HFF-Myc (cell line): ENCODE measurements at places on chromosomes 1 and 21.

DNA sequence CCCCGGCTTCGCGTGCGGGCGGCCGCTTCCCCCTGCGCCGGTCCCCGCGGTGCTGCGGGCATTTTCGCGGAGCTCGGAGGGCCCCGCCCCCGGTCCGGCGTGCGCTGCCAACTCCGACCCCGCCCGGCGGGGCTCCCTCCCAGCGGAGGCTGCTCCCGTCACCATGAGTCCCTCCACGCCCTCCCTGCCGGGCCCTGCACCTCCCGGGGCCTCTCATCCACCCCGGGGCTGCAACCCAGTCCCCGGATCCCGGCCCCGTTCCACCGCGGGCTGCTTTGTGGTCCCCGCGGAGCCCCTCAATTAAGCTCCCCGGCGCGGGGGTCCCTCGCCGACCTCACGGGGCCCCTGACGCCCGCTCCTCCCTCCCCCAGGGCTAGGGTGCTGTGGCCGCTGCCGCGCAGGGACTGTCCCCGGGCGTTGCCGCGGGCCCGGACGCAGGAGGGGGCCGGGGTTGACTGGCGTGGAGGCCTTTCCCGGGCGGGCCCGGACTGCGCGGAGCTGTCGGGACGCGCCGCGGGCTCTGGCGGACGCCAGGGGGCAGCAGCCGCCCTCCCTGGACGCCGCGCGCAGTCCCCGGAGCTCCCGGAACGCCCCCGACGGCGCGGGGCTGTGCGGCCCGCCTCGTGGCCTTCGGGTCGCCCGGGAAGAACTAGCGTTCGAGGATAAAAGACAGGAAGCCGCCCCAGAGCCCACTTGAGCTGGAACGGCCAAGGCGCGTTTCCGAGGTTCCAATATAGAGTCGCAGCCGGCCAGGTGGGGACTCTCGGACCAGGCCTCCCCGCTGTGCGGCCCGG is 159.2 kb downstream of the RUNX1 start:
- DNase-seq, result no peak

DNA sequence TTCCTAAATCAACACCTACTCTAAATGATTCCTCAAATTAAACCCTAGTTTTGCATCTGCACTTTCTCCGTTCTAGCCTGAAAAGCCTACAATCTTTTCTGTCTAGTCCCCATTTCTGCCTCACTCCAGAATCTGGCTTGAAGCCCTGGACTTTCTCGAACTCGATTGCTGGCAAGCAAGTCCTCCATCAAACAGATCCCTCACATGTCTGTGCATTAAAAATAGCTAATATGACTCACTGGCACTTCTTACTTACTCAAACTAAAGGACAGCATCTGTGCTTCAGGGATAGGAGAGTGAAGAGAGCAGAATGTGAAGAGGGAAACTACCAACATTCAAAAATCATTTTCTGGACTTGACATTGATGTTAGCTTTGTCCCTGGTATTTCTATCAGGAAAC is 51.8 kb upstream of the CXADR start:
- peak; percentile 60 for DNase-seq

DNA sequence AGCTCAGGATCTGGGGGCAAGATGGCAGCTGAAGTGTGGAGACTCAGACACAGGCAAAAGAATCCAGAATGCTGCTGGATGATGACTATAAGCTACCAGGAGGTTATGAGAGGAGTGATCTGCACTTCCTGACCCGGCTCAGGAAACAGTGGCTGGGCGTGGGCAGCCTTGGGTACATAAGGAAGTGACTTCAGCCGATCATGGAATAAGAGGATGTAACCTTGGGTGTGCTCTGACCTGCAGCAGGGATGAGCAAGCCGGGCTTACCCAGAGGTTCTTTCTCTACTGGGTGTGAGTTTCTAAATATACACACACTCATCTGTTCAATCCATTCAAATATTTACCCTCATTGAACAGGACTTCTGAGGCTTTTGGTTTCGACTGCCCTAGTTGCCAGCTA is 62.7 kb downstream of the CD34 start:
- no peak for DNase-seq

GRCh38 chr1:26530895-26531598 is 1.5 kb downstream of the RPS6KA1 start:
- peak; percentile 54 for DNase-seq

GRCh38 chr1:179816196-179816960 is 61.2 kb downstream of the TOR1AIP2 start:
- no peak for DNase-seq

- DNase-seq, result no peak
These were observed 372.2 kb downstream of the MRPL39 start for GRCh38 chr21:25234857-25235801.

DNA sequence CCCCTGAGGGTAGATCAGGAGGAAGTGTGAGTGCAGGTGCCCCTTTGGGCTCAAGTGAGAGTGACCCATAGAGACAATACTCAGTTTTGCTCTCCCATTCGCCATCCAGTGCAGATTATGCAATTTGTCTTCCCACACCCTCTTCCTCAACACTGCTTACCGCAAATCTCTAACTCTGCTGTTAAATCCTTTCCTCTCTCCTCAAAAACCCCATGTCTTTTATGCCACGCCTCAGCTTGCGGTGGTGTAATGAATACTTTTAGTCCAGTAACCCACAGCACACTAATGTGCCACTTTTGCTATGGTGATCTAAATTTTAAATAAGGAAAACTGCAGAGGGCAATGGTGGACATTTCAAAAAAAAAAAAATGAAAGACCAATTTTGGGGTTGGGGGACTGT is 57.7 kb downstream of the PRRX1 start:
- no peak for DNase-seq

GRCh38 chr1:230679825-230680224 is 34.1 kb downstream of the AGT start:
- no peak for DNase-seq

- peak; percentile 67 for DNase-seq
These were observed 163.2 kb upstream of the COL6A1 start for GRCh38 chr21:45818276-45818903.

DNA sequence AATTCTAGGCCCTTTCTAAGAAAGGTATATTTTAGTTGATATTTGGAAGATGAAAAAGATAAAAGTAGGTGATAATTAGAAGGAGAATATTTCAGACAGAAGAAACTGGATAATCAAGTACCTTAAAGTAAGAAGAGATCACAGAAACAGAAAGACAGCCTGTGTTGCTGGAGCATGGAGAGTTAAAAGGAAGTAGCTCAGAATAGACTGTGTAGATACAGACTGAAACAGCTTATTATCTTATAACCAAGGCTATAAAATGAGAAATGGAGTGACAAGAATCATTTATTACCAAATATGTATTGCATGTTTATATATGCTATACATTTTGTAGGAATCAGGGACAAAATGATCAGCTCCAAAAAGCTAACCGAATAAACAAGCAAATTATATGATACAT is 1120.3 kb downstream of the BRINP3 start:
- no peak for DNase-seq

DNA sequence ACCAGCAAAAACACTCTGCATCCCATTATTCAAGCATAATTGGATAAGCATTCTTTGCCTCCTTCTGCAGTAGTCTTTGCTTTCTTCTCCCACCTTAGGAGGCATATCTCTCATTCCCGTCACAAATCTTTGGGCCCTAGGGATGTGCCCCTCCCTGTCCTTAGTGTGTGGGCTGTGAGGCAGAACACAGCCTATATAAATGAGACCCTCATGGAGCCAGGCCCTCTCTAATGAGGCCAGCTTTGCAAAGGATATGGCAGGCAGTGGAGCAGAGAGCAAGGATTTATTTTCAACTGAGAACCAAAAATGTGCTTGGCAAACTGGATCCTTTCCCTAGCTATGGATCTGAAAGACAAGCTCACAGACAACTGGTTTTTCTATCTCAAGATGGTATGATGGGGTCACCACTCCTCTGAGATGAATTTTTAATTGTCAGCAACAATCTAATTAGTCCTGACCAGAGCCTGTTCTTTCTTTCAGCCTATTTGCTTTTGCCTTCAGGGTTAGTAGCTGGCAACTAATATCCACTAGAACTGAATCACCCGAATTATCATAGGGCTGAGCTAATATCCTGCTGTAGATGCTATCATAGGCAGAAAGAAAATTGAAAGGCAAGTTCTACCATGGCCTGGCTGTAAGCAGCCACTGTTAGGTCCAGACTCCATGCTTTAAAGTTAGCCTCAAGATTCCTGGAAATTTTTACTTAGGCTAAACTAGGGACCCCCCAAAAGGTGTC is 134.2 kb downstream of the SYT2 start:
- DNase-seq, result no peak

GRCh38 chr1:61253059-61253735 is 170.8 kb downstream of the NFIA start:
- DNase-seq, result peak; percentile 50

GRCh38 chr1:111747947-111748346 is 7.8 kb upstream of the DDX20 start:
- no peak for DNase-seq

DNA sequence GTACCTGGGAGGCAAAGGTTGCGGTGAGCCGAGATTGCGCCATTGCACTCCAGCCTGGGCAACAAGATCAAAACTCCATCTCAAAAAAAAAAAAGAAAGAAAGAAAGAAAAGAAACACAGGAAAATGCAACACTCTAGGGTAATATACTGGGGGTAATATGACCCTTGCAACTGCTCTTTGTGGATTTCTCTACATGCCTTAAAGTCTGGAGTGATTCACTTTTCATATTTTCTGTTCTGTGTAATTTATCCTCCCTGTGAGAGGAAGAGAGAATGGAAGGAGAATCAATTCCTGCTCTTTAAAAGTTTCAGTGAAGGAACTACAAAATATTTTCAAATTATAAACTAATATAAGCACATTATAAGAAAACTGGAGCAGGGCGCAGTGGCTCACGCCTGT is 22.7 kb downstream of the RIT1 start:
- DNase-seq, result no peak

DNA sequence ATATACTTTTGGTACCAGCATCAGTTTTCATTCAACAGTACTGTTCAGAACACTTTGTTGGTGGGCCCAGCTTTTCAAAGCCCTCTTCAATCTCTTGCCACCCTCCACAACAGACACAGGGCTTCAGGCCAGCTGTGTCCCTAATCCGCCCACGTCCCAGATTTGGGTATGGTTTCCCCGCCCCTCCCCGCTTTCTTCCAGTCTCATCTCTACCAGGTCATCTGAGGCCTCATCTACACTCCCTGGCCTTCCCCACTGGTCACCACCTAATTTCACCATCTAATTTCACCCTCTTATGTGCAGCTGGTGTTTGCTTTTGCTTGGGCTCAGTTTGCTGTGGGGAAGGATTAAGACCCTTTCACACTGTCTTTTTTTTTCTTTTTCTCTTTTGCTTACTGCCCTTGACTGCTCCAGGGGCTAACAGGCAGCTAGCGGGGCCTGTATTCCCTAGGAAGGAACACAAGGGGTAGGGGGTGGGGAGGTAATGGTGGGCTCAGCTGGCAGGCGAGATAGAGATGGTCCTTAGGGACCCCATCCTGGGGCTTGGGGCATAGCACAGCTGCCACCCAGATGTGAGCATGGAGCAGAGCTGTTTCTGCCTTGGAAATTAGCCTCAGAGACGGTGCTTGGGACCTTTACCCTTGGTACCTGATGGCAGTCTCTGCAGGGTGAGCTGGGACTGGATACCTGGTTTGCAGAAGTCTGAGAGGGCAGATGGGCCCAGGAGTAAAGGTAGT is 3.8 kb upstream of the EPB41 start:
- no peak for DNase-seq

GRCh38 chr21:44845418-44846223 is 27.8 kb upstream of the SUMO3 start:
- DNase-seq, result no peak

GRCh38 chr1:222936042-222936441 is 121.2 kb downstream of the DISP1 start:
- DNase-seq, result no peak

DNA sequence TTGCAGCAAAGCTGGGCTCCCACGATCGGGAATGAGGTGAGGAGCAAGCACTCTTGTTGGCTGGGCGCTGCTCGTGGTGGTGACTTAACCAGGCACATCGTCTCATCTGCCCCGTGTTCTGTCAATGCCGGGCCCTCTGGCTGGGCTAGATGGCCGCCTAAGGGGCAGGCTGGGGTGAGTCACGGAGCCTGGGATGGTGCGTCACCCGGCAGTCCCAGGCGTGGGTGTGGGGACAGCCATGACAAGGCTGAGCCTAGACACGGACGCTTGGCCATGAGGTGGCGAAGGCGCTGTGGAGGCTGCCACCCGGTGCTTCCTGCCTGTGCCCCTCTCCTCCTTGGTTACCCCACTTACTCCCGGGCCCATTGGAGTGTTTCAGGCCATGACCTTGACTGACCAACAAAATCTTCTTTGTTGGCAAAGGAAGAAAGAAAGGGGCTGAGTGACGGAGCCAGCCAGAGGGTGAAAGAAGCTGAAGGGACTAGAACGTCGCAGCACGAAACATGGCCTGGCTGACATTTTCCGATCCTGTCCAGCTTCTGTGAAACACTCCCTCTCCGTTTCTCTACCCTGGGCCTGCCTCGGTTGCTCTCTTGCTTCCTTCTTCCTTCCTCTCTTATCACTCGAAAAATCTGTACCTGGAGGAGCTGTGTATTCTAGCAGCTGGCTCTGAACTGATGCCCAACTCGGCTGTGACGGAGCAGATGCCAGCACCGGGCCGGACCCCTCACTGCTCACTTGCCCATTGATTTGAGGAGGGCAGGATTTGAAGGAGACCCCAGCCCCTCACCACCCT is 596 bp downstream of the CD247 start:
- DNase-seq, result no peak

DNA sequence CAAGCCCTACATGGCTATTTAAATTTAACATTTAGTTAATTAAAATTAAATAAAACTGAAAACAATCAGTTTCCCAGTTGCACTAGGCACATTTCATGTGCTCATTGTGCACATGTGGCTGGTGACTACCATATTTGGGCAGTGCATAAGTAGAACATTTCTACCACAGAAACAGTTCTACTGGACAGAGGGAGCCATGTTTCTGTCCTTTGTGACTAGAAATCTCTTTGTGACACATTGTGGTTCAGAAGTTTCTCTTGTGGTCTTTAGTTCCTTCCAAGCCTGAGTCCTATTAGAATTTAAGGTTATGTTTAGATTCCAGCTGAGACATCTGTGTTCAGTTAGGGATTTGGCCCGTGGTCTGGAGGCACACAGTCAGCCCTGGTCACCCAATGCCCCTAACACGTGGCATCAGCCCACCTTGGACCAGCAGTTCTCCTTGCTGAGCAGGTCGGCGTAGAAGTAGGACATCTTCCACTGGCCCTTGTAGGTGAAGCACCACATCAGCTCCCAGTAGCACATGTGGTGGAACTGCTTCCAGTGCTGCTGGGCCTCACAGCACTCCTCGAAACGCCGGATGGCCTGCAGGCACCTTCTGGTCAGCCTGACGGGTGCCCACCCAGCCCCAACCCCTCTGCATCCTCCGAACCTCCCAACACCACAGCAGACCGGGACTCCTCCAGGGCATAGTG is 29.1 kb downstream of the TTC39A start:
- DNase-seq, result no peak

DNA sequence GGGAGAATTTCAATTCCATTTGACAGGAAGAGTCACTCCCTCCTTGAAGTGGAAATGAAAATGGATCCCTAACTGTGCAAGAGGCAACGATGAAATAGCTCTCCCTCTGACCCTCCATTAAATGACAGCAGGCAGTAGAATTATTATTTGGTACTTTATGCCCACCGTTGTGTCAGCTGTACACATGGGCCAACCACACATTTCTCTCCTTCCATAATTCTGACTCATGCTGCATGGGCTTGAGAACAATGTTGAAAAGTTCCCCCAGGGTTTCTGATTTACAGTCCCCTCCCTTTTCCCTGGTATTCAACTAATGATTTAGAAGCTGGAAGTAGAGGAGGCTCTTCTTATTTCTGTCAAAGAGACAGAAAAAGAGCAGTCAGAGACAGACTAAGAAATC is 103.5 kb downstream of the RGS7 start:
- no peak for DNase-seq
